ENCODE measurements at places on chromosomes 7 and 10.

DNA sequence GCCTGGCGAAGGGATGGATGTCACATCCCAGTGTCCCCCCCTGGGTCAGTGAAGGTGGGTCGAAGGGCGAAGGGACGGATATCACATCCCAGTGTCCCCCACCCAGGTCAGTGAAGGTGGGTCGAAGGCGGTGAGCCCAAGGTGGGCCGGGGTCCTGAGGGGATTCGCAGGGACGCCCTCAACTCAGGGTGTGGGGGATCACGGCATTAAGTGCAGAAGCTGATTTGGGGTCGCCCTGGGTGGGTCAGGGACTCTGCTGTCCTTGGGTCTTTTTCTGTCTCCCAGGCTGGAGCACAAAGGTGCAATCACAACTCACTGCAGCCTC lies 21.9 kb downstream of the ADAP1 start:
- DNase-seq = no peak

GRCh38 chr7:16320099-16320660 lies 101.2 kb downstream of the CRPPA start:
- no peak for DNase-seq

- no peak for DNase-seq
These were observed 282.8 kb downstream of the ARHGAP12 start for GRCh38 chr10:31645786-31646185.

DNA sequence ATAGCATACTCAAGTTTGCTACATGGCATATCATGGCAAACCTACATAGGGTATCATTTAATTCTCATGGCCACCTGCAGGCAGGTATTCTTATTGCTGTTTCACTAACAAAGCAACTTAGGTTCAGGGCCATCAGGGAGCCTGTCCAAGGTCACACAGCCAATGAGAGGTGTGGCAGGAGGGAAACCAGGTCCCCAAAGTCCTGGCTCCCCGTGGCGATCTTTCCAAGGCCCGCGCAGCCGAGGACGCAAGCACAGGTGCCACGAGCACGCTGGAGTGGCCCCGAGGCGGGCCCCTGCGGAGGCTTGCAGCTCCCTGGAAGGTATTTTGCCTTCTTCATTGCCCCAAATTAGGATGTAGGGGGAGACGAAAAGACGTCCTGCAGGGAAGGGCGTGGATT lies 20.8 kb downstream of the PRKAG2 start:
- DNase-seq = no peak

DNA sequence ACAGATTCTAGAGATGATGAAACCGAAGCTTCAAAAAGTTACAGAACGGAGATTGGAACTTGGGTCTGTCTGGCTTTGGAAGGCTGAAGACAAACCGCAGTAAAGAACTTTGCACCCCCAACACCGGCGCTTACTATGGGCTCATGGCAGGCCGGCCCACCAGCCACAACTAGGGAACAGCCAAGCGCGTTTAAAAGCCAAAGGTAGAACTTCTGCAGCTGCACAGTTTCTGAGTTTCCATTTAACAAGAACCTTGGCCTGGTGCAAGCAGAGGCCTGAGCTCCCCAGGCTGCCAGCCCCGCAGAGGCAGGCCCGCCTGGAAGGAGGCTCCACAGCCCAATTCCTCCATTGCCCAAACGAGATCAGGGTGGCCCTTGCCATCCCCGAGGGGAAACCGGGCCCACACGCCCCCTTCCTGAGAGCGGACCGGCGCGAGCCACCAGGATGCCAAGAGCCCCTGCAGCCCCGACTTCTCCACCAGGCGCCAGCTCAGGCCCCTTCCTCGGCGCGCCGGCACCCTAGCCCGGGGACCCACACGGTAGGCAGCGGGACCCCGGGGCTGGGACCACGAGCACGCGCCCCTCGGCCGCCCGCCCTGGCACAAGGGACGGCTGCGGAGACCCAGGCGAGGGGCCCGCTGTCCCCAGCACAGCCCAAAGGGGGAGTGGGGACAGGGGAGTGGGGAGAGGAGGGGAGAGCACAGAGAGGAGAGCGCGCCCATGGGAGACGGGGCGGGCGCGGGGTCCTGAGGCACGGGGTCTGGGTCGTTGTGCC lies 566 bp downstream of the MAD1L1 start:
- DNase-seq = no peak

GRCh38 chr10:117137031-117137910 lies 799 bp downstream of the VAX1 start:
- no peak for DNase-seq

DNA sequence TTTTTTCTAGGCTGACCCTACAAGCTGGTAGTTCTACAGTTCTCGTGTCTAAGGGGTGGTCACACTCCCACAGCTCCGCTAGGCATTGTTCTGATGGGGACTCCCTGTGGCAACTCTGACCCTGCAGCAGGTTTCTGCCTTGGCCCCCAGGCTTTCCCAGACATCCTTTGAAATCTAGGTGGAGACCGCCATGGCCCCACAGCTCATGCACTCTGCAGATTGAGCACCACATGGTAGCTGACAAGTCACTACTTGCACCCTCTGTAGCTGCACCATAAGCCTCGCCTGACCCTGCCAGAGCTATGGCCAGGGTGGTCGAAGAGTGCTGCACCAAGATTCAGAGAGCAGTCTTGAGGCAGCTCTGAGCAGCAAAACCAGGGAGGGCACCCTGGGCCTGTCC lies 275.6 kb downstream of the LHFPL3 start:
- no peak for DNase-seq

- no peak for DNase-seq
These were observed 59.5 kb upstream of the PRKG1 start for GRCh38 chr10:51014680-51015389.

- DNase-seq = no peak
These were observed 266.5 kb upstream of the YAE1 start for GRCh38 chr7:39299695-39300094.

- DNase-seq = no peak
These were observed 1.1 kb downstream of the TET1 start for GRCh38 chr10:68560943-68561864.

- no peak for DNase-seq
These were observed 258.2 kb upstream of the POM121L12 start for GRCh38 chr7:52777051-52777822.

- DNase-seq = no peak
These were observed 30.5 kb upstream of the ZMIZ1 start for GRCh38 chr10:79038104-79038840.

- DNase-seq = no peak
These were observed 50.1 kb downstream of the PDGFA start for GRCh38 chr7:469563-469961.

GRCh38 chr7:45967591-45968157 lies 46.6 kb upstream of the IGFBP3 start:
- no peak for DNase-seq

DNA sequence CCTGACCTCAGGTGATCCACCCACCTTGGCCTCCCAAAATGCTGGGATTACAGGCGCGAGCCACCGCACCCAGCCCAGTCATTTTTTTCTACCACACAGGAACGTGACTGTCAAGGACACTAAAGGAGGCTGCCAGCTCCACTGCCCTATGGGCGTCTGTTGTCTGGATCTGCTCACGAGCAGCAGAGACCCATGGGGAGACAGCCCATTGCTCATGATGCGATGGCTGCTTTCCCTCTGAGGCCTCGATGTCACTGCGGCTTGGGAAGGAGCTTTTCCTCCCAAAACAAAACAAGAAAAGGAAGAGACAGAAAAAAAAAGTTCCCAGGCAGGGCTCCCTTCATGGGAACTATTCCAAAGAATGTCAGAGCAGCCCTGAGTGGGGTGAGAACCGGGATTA lies 70.5 kb downstream of the DENND2A start:
- DNase-seq = no peak

DNA sequence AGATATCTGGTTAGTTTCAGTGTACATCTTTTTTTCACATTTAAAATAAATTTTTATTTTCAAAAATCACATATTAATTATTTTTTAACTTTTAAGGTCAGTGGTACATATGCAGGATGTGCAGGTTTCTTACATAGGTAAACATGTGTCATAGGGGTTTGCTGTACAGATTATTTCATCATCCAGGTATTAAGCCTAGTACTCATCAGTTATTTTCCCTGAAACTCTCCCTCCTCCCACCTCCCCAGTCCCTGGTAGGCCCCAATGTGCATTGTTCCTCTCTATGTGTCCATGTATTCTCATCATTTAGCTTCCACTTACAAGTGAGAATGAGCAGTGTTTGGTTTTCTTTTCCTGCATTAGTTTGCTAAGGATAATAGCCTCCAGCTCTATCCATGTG lies 323.0 kb downstream of the C7orf25 start:
- no peak for DNase-seq

GRCh38 chr10:4194231-4194630 lies 409.2 kb upstream of the KLF6 start:
- DNase-seq = no peak

- no peak for DNase-seq
These were observed 72.9 kb upstream of the ZNF804B start for GRCh38 chr7:88686468-88687229.

GRCh38 chr7:2997014-2997413 lies 46.7 kb downstream of the CARD11 start:
- no peak for DNase-seq

DNA sequence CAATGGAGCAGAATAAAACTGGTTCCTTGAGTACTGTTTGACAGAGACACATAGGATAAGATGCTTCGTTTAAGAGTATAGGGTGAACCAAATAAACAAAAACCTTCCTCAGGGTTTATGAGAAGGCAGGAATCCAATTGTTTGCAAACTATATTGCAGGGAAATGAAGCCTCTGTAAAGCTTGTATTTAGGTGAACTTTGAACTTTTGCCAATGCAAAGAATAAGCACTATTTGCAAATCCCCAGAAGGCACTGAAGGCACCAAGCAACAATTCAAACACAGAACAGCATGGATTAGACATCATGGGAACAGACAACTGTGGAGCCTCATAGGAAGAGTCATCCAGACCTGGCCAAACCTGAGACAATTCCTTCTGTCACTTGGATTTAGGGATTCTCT lies 47.1 kb upstream of the WASL start:
- DNase-seq = no peak

GRCh38 chr7:87316846-87317552 lies 28.5 kb upstream of the CROT start:
- DNase-seq = no peak

GRCh38 chr7:106423821-106424475 lies 139.2 kb upstream of the NAMPT start:
- DNase-seq = no peak

DNA sequence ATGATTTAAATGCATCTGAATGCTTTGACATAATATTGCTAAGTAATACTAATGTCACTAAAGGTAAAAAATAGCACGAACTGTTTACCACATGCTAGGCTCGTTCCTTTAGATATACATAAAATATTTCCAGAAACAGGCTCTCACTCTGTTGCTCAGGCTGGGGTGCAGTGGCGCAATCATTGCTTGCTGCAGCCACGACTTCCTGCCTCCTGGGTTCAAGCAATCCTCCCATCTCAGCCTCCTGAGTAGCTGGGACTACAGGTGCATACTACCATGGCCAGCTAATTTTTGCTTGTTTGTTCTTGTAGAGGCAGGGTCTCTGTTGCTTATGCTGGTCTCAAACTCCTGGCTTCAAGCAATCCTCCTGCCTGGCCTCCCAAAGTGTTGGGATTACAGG lies 183.3 kb downstream of the SGMS1 start:
- DNase-seq = no peak

DNA sequence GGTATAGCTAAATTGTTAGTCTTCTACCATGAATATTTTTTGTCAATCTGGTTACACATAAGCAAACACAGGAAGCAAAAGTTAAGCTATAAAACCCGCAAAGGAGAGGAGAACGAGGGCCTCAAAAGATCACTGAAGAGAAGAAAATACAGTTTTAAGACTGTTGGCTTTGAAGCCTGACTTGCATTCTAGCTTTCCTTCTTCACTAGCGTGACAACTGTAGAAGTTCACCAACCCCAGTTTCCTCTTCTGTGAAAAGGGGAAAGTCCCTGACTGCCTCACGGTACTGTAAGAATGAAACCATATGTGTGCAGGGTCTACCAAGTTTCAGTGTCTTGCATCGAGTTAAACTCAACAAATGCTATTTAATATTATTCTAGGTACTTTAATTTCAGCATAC lies 7.5 kb upstream of the LRRN3 start:
- peak; percentile 58 for DNase-seq

DNA sequence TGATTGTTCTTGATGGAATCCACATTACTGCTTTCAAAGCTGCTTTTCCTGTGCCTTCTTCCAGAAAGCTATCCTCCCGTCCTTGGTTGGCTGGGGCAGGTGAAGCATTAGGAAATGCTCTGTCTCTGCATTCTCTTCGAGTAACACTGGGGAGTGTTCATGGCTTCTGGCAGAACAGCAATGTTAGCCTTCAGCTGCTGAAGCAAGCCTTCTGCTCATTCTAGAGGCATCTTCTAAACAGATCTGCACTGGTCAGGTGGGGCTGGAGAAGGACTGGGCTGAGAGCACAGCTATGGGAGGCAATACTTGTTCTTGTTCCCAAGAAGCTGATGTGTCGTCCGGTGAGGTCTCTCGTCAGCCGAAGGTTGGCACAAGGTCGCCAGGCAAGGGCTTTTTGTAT lies 80.6 kb downstream of the MGMT start:
- DNase-seq = no peak

DNA sequence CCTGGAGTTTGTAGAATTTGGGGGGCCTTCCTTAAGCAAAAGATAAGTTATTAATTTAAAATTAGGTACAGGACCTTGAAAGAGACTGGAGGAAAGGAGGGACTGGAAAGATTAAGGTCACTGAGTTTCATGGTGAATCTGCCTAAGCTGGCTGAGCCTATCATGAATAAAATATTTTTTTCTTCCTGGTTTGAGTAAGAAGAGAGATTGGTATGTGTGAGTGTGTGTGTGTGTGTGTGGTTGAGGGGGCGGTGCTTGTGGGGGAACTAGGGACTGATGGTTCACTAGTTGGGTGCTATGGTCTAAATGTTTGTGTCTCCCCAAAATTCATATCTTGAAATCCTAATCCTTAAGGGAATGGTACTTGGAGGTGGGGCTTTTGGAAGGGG lies 142.5 kb upstream of the PRKCQ start:
- no peak for DNase-seq

- no peak for DNase-seq
These were observed 69.9 kb downstream of the FOXL3 start for GRCh38 chr7:359766-360361.

DNA sequence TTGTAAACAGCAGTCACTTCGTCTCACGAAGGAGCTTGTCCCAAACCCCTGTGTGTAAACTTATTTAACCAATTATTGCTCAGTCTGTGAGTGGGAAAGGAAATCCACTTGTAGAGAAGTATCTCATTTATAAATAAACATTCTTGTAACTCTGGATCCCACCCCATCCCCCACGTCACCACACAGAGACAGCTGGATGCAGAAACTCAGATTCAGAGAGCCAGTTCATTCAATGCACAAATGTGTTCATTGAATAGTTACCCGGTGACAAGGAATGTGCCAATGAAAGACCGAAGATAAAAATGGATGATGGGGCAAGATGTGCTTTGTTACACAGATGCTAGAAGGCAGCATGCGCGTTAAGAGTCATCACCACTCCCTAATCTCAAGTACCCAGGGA lies 8.3 kb upstream of the OCM start:
- DNase-seq = no peak

DNA sequence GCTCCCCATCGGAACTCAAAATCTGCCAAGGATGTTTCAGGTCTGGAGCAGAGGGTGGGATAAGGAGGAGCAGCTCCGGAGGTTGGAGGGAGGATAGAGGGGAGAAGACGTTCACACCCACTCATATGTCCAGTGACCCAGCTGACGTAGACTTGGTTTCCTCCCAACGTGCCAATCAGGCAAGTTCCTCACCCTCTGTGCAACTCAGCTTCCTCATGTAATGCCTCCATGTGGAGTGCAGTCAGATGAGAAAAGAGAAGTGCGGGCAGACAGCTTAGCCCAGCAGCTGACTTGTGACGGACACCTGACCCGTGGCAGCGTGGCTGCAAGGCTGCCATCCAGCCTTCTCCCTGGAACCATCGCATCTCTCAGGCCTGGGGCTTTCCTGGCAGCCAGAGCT lies 86.8 kb downstream of the NPTX2 start:
- DNase-seq = no peak
